ENCODE measurements at places on chromosomes 3 and 15.

GRCh38 chr3:53833700-53834099 is 12.5 kb downstream of the CHDH start:
- no peak for DNase-seq

DNA sequence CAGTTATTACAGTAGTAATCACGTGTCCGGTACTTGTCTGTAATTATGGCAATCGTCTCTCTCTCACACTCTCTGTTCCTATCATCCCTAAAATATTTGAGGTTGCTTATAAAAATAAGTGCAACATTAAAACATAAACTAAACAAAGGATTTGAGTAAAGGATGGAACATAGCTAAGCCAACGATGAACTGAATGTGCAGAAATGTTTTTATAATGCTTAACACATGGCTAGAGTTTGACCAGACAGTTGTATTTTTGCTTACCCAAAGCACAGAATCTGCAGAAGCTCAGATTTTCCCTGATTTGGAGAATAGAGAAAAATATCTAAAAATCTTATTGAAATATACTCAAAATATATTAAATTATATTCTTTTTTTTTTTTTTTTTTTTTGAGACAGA is 1030.9 kb downstream of the NAALADL2 start:
- DNase-seq: no peak

GRCh38 chr15:39053480-39053879 is 488.9 kb upstream of the RASGRP1 start:
- no peak for DNase-seq

GRCh38 chr3:10373686-10374261 is 52.9 kb upstream of the SEC13 start:
- no peak for DNase-seq

- no peak for DNase-seq
These were observed 91.3 kb downstream of the LARS2 start for GRCh38 chr3:45479621-45480035.

DNA sequence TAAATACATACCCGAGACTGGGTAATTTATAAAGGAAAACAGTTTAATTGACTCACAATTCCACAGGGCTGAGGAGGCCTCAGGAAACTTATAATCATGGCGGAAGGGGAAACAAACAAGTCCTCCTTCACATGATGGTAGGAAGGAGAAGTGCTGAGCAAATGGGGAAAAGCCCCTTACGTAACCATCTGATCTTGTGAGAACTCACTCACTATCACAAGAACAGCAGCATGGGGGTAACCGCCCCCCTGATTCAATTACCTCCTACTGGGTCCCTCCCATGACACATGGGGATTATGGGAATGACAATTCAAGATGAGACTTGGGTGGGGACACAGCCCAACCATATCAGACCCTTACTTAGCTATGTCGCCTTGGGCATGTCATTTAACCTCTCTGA is 27.7 kb downstream of the SCG3 start:
- no peak for DNase-seq

GRCh38 chr3:77780278-77780996 is 740.5 kb downstream of the ROBO2 start:
- DNase-seq: no peak

DNA sequence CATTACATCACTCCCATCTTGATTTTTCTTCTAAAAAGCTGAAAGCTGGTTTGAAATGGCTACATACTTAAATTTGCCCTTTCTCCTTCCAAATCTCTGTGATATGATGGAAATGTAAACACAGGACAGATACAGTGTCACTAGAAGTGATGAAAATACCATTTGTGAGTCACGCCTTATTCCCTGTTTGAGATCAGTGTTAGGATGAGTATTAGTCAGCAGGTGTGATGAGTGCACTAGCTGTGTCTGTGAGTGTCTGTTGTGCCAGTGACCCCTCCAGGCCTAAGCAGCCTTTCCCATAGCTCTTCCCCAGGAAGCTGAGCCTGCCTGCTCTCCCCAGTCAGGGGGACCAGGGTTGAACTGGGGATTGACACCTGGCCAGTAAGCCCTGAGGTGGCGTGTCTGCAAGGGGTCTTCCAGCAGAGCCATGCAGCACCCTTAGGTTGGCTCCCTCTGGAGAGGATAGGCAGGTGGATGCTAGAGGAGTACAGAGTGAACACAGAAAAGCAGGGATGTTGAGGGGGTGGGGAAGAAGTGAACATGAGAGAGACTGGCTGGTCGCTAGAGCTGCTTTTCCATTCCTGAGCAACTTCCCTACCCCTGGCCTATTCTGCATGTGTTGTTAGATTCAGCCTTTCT is 92.0 kb downstream of the PDE8A start:
- DNase-seq: no peak

GRCh38 chr15:68782589-68783161 is 38.0 kb downstream of the ANP32A start:
- DNase-seq: no peak

GRCh38 chr3:5059782-5060181 is 62.3 kb upstream of the ARL8B start:
- no peak for DNase-seq

- DNase-seq: no peak
These were observed 23.1 kb downstream of the LRRC31 start for GRCh38 chr3:169846458-169847193.

DNA sequence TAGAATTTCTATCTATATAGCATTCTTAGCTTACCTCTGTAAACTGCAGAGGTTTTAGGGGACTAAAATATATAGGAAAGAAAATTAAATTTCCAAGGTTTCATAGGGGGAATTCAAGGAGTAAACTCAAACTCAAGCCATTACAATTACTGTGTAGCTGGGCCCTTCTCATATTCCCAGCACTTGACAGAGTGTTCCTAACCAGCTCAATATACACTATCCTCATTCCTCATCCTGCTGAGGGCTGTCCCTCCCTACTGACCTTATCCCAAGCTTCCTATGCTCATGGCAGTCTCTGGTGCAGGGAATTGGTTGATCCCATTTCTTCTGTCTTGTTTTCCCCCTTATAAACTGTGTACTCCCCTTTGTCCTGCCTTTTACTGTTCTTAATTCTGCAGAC is 33.9 kb downstream of the NXPE3 start:
- no peak for DNase-seq
